H9 (cell line): ENCODE measurements at places on chromosomes 1 and 21. TPM values are rescaled to one million over a fixed set of nuclear protein-coding genes. Genes with fewer than 3 reads are reported as not detected.
A peak's percentile ranks its signal among the peaks of the same experiment; 100 is the strongest.

PRAMEF9 gene
- not detected in 2 replicates for total RNA-seq

PTCH2 gene
- 0.79 and 0.83 TPM in 2 replicates for total RNA-seq

KDM1A gene
- 197 and 204 TPM in 2 replicates for total RNA-seq

PTGS2 gene
- 0.35 and 0.37 TPM in 2 replicates for total RNA-seq

BMP8A gene
- total RNA-seq, result 0.52 and 0.94 TPM in 2 replicates

RNPEP gene
- 49.2 and 49.9 TPM in 2 replicates for total RNA-seq

ABCB10 gene
- total RNA-seq, result 13.8 and 14.5 TPM in 2 replicates

- peak; percentile 61 for DNase-seq
Observed at GRCh38 chr1:180522213-180522515, 19.8 kb upstream of the ACBD6 start.

DNA sequence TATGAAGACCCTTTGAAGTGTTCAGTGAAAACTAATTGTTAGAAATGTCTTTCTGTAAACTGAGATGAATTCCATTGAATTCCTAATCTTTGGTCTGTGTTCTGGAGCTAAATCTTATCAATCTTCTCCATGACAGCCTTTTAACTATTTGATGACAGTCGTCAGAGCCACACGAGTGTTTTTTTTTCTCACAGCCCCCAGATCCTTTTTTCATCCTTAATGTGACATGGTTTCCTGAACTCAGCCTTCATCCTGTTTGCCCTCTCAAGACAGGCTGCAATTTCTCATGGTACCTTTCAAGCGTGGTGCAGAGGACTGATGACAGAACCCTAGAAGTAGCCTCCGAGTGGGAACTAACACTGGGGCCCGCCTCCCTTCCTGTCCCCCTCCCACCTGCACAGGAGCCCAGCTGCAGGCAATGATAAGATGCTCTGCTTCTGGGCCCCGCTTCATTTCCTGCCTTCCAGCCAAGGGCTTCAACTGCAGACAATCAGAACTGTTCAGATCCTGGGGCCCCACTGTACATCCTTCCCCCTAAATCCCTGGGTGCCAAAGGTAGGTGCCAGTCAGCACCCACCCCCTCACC, 114.6 kb upstream of the VAV3 start:
- DNase-seq, result no peak

DNA sequence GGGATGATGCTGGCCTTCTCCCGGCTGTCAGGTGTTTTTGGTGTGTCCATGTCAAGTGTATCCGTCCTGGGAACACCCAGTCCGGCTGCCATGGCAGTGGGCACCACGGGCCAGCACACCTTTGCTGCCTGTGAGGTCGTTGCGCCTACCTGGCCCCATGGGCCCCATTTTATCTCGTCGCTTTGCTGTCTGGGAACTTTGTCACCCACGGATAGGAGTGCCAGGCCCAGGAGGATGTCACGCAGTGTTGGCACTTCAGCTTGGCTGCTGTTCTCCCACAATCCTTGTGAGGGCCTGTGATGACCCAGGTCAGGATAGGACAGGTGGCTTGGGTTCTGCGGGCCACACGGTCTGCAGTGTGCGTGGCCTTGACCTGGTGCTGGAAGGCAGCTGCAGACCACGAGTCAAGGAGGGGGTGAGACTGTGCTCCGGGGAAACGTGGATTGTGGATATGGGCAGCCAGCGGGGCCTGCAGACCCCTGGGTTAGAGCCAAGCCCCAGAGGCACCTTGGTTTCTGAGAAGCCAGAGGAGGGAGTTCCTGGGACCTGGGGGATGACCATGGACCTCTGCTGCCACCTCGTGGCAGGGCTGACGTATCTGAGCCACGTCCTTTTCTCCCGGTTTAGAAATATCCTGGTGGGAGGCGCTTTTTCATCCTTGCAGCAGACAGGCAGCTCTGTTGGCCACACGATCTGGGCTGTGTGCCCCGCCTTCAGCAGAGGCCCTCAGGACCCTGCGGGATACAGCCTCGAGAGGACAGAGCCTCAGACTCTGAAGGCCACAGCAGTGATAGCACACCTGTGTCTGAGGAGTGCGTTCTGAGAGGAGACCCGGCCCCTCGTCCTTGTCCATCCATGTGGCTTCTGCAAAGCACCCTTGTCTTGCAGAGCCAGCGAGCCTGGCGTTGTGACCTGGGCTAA, 161.1 kb upstream of the COL6A1 start:
- peak; percentile 93 for DNase-seq

DNA sequence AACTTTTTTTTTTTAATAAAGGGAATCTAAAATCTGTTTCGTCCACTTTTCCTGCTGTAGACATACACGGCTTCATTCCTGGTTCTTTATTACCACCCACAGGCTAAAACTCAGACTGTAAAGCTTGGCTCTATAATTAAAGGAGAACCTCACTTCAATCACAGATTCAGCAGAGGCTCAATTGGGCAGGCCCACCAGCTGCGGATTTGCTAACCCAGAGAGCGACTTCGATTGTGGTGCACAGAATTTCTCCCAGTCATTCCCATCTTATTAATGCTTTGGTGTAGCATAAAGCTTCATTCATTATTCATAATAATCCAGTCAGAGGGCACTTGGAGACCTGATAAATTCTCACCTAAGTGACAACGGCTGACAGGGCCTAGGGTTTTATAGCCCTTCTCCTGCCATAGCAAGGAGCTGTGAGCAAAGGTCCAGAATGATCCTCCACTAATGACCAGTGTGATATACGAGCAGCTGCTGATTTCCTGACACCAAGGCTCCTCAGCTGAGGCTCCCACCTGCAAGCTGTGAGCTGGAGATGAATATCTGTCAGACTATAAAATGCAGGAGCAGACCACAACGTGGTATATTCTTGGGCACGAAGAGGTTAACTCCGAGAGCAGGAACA, 149.0 kb downstream of the ATP6V1G3 start:
- no peak for DNase-seq

DNA sequence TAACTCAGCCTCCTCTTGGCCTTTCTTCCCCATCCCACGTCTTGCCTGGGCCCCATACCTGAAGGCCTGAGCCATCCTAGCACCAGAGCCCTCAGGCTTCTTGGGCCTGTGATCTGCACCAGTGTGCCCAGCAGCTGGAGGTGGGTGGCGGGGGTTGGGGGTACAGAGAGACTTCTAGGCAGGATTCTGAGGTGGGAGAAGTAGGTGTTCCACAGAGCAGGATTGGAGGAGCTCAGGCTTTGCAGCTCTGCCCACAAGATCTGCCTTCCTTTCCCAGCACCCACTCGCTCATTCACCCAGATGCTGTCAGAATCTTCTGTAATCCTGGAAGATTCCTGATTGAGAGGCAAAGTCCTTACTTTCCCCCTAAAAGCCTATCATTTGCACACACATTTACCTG, 10.0 kb upstream of the GJB5 start:
- no peak for DNase-seq

DNA sequence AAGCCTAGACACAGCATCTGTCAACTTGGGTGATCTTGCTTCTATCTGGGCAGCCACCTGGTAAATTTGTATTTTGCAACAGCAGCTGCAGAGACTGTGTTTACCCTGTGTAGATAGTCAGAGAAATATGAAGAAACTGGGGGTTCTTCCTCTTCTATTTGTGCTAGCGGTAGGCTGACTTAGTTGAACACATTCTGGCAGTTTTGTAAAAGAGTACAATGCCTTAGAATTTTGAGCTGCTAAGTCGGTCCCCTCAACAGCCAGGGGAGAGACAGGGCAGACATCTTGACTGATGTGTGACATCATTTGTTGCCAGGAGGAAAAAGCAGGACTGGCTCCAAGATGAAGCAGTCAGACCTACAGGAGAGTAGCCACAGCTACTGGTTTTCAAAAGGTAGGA, 53.7 kb downstream of the KCNJ6 start:
- DNase-seq, result peak; percentile 35

- no peak for DNase-seq
Observed at GRCh38 chr1:116984406-116985160, 17.0 kb upstream of the CD101 start.

GRCh38 chr1:244341455-244342450, 110.0 kb downstream of the ADSS2 start:
- peak; percentile 86 for DNase-seq

- DNase-seq, result no peak
Observed at GRCh38 chr21:42121794-42122193, 50.7 kb downstream of the UMODL1 start.

- DNase-seq, result no peak
Observed at GRCh38 chr1:238951809-238952208, 434.6 kb upstream of the CHRM3 start.

DNA sequence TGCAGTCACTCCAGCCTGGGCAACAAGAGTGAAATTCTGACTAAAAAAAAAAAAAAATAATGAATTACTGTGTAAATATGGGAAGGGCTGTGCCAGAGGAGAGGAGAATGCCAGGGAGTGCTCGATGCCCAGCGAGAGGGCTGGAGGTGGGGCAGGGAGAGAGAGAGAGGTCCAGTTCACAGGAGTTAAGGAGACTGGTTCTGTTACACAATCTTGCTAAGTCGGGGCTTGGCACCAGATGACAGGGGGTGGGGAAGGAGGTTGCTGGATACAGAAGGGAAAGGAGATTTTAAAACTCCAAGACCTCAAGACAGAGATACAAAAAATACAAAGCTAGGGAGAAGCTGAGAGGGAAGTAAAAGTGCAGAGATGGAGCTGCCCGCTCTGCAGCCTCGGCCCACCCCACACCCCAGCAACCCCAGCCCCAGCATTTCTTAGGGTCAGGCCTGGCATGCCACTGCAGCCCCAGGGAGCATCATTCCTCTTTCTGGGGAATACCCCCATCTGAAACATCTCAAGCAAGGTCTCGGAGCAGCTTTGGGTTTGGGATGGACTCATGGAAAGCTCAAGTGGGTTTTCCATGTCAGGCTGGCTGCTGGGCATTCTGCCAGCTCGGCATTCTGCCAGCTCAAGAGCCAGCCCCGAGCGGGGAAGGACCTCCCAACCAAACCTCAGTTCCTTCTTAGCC, 991 bp downstream of the SELENBP1 start:
- no peak for DNase-seq

GRCh38 chr1:207298186-207298585, 23.3 kb upstream of the CD55 start:
- no peak for DNase-seq

- DNase-seq, result no peak
Observed at GRCh38 chr1:21496886-21497285, 12.3 kb upstream of the ALPL start.

DNA sequence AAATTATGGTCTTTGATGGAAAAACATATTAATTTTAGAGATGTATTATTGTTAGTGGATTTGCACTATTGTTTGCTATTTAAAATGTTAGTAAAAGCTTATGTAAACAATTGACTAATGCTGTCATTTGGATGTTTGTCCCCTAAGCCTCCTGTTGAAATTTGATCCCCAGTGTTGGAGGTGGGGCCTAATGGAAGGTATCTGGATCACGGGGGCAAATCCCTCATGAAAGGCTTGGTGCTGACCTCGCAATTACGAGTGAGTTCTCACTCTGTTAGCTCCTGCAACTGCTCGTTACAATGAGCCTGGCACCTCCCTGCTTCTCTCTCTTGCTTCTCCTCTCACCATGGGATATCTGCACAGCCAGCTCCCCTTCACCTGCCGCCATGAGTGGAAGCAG, 14.3 kb downstream of the TMEM35B start:
- peak; percentile 67 for DNase-seq

DNA sequence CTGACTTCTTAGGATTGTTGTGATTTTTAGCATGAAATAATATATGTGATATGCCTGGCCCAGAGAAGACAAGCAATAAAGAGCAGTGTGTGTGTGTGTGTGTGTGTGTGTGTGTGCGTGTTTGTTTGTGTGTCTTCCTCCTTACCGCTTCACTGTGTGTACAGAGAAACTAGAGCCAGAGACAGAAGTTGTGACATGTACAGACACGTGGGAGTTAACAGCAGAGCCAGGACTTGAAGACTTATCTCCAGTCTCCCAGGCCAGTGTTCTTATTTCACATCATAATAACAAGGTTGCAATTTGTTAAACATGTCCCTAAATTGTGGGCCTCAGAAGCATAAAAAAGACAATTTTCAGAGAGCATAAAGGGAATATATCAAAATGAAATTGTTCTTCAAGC, 192.0 kb upstream of the JUN start:
- DNase-seq, result no peak

DNA sequence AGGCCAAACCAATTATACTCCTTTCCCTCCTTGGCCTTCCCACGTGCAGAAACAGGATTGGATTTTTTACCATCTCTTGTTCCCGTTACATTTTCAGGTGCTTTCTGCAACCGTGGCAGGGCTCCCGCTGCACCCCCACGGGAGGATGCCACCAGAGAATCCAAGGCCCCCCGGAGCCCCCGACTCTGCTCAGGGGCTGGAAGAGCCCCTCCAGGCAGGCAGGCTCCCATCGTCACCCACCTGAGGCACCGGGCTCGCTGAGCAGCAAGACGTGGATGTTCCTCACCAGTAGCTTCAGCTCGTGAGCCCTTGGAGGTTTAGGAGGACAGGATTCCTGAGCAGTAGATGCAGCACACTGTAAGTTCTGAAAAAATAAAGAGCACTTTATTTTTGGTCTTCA, 35.2 kb upstream of the PRDM15 start:
- no peak for DNase-seq

GRCh38 chr1:155277902-155278688, 832 bp downstream of the HCN3 start:
- DNase-seq, result peak; percentile 99
